ENCODE measurements at places on chromosomes 1 and 21. TPM values are rescaled to one million over a fixed set of nuclear protein-coding genes. Genes with fewer than 3 reads are reported as not detected.

Gene NUF2
- total RNA-seq = 14.2 TPM

Gene KCNE2
- total RNA-seq = not detected

Gene ASPM
- 26.7 TPM for total RNA-seq

Gene ACKR1
- not detected for total RNA-seq

Measured in bladder microvascular endothelial cell (primary cell).